ENCODE measurements at places on chromosomes 3 and 15.

DNA sequence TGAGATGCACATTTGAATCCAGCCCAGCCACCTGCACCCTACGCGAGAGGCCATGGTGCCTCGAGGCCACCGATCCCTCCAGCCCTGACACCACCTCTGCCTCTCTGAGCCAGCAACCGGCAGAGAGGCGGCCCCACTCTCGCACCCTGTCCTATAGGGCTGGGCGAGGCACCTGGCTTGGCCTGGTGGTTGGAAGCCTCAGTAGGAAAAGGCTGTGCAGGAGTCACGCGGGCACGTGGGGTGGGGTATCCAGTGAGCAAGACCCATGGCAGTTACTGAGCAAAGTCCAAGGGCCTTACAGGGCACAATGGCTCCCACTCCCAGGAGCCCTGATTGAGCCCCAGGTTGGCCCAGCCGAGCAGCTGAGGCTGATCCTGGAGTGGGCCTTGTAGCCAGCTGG, 12.4 kb upstream of the DUSP7 start:
- DNase-seq, result no peak

- no peak for DNase-seq
Observed at GRCh38 chr3:28308196-28308595, 40.3 kb upstream of the ZCWPW2 start.

- no peak for DNase-seq
Observed at GRCh38 chr3:42613462-42613861, 13.0 kb downstream of the NKTR start.

DNA sequence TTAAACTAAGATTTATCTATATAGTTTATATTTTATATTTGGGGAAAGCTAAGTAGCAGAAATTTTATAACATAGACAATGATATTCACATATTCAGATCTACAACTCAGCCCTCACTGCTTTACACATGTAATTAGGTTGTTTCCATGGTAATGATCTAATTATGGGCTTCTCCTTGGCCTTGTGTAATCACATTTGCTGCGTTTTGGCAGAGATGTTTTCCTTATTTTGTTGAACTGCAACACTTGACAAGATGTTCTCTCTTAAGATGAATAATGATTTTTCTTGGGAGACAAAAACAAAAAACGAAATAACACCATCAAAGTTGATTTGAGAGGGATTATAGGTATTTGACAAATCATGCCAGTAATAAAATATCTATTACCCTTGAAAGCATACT, 635.6 kb upstream of the TBL1XR1 start:
- no peak for DNase-seq

DNA sequence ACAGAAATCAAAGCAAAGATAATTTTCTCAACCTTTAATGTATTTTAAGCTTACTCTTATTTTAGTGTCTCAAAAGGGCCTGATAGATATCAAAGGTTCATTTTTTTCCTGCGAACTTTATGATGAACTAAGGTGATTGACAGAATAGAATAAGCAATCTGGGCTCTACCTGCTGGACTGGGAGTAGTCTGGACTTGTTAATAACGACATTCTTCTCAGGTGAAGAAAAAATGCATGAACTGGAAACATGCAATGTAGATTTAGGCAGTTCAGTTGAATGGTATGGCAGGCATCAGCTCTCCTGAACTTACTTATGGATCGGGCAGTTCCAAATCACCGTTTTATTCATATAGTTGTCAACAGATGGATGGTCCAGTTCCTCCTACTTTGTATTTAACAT, 189.7 kb upstream of the ZBTB20 start:
- DNase-seq, result no peak
